ENCODE measurements at places on chromosomes 3 and 15.

DNA sequence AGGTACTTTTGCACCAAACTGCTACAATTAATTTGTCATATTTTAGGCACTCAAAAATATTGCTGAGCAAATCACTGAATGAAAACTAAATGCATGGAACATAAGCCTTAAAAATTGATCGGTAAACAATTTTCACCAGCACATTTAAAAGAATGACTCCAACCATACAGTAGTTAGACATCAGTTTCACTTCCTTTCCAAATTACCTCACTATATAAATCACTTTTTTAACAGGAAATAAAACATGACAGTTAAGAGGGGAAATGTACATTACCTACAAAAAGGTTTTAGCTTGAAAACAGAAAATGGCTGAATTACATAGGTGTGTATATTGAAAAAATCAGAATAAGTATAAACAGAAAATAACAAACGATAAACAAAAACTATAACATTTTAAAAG is 108.4 kb downstream of the SERPINI1 start:
- no peak for DNase-seq

GRCh38 chr3:192408647-192409200 is 318.6 kb downstream of the FGF12 start:
- DNase-seq, result no peak

GRCh38 chr3:54486317-54486716 is 364.0 kb downstream of the CACNA2D3 start:
- DNase-seq, result no peak

DNA sequence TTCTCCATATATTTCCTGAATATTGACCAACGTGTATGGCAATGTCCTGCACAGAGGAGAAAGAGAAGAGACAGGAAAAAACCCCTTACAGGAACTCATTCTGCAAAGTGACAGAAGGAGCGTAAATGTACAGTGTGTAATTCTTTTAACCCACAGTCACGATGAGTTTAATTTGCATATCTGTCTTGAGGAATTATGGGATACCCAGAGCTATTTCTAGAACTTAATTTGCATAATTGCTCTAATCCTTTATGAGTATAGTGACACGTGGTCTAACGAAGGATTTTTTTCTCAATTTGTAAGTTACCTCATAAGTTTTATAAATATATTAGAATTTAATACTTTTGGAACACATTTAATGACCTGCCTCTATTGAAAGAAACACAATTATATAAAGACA is 9.8 kb downstream of the GPR27 start:
- no peak for DNase-seq

GRCh38 chr3:168085491-168086119 is 10.1 kb downstream of the GOLIM4 start:
- no peak for DNase-seq

GRCh38 chr3:164332831-164333802 is 745.2 kb downstream of the SI start:
- DNase-seq, result no peak

GRCh38 chr3:59185591-59186369 is 136.0 kb upstream of the CFAP20DC start:
- no peak for DNase-seq

- DNase-seq, result no peak
Measured at GRCh38 chr3:57803647-57804081, 47.6 kb downstream of the SLMAP start.

DNA sequence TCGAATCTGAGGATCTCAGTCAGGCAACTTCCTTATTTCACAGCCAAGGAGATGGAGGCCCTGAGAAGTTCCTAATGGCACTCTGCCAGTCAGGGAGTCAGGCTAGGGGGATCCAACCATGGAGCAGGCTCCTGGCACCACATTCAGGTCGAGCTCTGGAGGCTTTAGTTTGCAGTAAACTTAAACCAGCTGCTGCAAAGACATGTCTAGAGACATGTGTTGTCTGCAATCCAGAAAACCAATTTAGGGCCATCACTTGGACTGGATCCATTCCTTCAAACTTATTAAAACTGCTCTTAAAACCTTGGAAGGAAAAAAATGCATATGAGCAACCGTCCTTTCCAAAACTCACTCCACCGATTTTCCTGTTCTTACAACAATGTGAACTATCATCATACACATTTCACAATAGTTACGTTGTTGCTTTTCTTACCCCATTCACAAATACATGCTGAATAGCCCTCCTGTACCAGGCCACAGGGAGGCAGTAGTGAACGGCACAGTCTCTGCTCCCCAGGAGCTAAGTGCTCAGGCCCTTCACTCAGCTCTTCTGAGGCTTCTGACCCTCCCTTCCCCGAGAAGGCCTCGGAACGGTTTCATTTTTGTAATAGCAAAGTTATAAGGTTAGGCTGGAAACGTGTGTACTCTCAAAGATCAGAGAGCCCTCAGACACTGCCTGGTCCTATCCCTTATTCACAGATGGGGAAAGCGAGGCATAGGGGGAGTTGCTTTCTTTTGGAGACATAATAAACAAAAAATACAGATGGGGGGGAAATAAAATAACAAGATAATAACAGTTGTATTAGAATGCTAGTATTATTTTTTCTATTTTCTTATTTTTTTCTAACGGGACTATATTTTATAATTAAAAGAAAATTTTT is 20.1 kb downstream of the RFT1 start:
- DNase-seq, result peak; percentile 41

GRCh38 chr15:95898761-95899160 is 431.7 kb upstream of the NR2F2 start:
- no peak for DNase-seq

- DNase-seq, result no peak
Measured at GRCh38 chr3:73291541-73291940, 230.1 kb downstream of the EBLN2 start.

DNA sequence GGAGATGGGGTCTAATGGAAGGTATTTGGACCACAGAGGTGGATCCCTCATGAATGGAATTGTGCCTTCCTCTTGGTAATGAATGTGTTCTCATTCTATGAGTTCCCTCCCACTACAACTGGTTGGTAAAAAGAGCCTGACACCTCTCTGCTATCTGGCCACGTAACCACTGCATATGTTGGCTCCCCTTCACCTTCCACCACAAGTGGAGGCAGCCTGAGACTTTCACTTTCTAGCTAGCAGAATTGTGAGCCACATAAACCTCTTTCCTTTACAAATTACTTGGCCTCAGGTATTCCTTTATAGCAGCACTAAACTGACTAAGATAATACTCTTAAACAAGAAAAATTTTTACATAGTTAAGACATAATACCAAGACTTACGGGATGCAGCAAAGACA is 155.3 kb downstream of the NR1I2 start:
- no peak for DNase-seq

DNA sequence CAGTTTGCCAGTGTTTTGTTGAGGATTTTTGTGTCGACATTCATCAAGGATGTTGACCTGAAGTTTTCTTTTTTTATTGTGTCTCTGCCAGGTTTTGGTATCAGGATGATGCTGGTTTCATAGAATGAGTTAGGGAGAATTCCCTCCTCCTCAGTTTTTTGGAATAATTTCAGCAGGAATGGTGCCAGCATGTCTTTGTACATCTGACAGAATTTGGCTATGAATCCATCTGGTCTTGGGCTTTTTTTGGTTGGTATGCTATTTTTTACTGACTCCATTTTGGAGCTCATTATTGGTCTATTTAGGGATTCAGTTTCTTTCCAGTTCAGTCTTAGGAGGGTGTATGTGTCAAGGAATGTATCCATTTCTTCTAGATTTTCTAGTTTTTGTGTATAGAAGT is 320.0 kb upstream of the PPP2R3A start:
- DNase-seq, result no peak

GRCh38 chr3:46102059-46102779 is 74.9 kb upstream of the XCR1 start:
- no peak for DNase-seq

DNA sequence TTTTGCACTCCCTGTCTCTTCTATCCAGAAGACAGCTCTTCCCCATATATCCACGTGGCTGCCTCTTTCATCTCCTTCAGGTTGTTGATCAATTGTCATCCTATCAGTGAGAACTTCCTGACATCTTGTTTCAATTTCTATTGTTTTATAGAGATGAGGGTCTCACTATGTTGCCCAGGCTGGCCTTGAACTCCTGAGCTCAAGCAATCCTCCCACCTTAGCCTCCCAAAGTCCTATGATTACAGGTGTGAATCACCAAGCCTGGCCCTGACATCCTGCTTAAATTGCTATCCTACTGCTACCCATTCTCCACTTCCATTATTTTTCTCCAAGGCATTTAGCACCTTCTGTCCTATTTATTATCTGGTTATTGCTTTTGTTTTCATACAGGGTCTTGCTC is 44.9 kb upstream of the IREB2 start:
- no peak for DNase-seq

DNA sequence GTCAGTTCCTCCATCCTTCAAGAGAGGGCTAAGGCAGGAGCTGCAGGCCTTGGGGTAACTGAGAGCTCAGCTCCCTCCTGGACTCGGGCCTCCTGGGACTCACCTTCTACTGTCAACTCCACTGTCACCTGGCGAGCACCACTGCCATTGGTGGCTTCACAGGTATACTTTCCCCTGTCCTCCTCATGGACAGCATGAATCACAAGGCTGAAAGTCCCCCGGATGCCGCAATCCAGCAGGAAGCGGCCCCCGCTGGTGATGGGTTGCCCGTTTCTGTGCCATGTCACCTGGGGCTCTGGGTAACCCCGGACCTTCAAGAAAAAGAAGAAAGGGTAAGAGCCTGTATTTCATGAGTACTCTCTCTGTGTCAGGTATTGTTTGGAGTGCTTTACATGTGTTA is 131.9 kb downstream of the MYLK start:
- DNase-seq, result no peak

DNA sequence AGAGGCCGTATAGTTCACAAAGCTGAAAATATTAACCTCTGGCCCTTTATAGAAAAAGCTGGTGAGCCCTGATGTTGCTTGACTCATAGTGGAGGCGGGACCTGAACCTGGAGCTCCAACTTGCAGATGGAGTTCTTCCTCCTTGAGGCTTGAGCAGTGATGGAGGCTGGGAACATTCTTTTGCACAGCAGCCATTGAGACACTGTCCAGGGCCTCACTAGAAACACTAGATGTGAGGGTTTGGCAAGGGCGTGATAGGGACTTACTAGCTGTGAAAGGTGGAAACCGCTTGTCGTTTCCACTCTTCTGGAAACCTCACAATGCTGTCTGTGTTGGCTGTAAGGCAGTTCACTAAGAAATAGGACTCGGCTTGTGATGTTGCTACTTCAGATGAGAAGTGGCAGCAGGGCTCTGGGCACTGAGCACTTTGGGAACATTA is 12.5 kb downstream of the SMAD6 start:
- no peak for DNase-seq

DNA sequence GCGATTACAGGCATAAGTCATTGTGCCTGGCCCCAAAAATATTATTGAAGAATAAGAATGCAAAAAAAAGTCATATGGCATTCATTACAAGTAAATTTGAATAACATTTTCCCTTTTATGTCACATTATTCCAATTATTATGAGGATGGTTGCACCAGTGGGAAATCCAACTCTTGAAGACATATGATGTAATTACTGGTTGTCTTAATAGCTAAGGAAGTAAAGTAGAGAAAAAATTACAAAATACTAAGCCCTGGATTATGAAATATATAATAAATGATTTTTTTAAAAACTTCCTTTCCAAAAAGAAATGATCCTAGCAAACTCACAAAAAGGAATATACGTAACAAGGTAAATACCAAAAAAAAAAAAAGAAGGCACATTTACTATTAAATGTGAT is 98.9 kb downstream of the FMN1 start:
- no peak for DNase-seq

GRCh38 chr3:11720917-11721411 is 77.2 kb upstream of the VGLL4 start:
- no peak for DNase-seq

DNA sequence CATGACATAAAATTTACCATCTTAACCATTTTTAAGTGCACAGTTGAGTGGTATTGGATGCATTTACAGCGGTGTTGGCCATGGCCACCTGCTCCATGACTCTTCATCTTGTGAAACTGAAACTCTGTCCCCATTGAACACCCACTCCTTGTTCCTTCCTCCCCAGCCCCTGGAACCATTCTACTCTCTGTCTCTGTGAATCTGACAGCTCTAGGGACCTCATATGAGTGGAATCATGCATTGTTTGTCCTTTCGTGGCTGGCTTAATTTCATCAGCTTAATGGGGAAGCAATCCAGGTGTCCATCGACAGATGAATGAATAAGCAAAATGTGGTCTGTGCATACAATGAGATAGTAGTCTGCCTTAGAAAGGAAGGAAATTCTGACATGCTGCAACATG is 42.5 kb downstream of the PLXNA1 start:
- DNase-seq, result no peak

- no peak for DNase-seq
Measured at GRCh38 chr3:129913618-129914017, 20.1 kb upstream of the TMCC1 start.

DNA sequence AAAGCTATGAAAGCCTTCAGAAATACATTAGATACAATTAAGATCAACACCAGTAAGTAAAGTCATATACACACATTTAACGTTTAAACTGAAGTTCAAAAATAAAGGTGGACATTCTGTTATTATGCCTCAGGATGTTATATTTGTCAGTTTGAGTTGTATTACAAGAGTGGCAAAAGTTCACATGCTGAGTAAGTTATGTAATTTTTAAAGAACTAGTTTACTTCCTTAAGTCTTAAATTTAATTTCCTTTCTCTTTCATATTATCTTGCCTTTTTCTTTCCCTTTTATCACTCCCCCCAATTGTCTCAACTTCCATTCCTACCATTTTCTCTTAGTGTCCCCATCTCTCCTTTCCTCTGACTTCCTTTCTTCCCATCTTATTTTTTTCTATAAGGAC is 4.9 kb upstream of the GPR87 start:
- no peak for DNase-seq

DNA sequence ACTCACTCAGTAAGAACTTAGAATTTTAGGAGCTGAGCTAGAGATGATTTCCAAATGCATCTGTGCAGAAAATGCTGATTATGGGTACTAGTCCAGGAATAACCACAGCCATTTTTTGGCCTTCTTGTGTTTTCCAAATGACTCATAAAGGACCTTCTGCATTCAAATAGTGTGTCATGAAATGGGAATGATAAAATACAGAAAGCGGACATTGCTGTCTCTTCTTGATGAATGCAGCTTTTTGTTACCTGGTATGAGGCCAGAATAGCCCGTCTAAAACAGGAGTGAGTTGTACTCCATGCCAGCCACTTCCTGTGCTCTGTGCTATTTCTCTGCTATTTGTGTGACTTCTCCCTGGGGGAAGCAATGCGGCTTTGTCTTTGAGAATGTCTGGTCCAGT is 20.5 kb upstream of the FRMD5 start:
- no peak for DNase-seq

DNA sequence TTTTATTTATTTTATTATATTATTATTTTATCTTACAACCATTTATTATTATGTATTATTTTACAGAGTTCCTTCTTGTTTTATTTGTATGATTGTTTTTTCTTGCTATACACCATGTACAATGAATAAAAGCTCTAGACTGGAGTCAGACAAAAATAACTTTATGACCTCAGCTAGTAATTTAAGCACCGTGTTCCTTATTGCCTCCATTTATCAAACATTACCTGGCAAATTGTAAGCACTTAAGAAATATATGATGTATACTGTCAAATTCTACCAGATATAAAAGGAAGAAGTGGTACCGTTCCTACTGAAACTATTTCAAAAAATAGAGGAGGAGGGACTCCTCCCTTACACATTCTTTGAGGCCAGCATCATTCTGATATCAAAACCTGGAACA is 326.9 kb upstream of the NECTIN3 start:
- no peak for DNase-seq

Data from thymus (tissue), 14 donors.